ENCODE measurements at places on chromosomes 16 and 17.

DNA sequence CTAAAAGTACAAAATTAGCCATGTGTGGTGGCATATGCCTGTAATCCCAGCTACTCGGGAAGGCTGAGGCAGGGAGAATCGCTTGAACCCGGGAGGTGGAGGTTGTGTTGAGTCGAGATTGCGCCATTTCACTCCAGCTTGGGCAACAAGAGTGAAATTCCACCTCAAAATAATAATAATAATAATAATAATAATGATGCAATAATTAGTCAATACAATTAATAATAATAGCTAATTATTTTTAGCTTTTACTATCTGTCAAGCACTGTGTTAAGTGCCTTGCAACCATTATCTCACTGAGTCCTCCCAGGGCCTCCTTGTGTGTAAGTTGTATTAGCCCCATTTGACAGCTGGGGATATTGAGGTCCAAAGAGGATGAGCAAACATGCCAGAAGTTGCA, 14.3 kb upstream of the HS3ST3A1 start:
- no peak for DNase-seq

- DNase-seq, result no peak
These were observed 61.7 kb downstream of the KCNJ2 start for GRCh38 chr17:70230850-70231640.

GRCh38 chr17:69451416-69452394, 37.2 kb downstream of the MAP2K6 start:
- DNase-seq, result no peak

DNA sequence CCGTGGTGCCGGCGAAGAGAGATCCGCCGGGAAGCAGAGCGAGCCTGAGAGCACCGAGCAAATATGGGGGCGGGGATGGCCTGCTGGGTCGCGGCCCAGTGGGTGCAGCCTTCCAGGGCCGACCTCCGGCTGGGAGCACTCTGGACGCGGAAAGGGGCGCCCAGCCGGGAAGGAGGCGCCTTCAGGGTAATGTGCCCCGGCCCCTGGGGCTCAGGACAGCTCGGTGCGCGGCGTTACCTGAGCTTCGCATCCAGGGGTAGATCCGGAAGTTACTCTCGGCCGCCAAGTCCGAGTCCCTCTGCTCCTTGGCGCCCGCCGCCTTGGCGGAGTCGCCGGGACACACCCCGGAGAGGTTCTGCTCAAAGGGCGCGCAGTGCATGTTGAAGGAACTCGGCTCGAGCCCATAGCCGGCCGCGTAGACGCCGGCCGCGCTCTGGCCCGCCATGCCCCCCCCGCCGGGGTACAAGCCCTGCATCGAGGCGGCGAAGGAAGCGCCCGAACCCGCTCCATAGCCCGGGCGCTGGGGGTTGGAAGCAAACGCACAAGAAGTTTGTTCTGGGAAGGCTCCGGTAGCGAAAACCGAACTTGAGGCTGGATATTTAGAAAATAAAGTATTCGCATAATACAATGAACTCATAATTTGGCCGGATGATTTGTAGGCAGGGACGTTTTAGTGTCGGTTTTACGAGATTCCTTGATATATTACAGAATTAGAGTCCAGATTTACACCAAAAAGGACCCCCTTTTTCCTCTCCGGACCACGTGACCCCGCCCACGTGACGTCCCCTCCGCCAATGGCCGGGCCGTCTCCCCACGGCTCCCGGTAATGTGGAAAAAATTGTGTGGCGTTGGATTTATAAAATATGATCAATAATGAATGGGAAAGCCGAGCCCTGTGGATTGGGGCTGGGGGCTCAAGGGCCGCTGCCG, at the start of gene HOXB7:
TSS of gene HOXB7 (minus strand) at position 736 of the 930 bp plus-strand sequence. CDS start at position 637, 99 bp downstream.
- peak; percentile 86 for DNase-seq

GRCh38 chr17:60671482-60671881, 6.2 kb upstream of the BCAS3 start:
- no peak for DNase-seq

GRCh38 chr16:27408012-27408601, 6.1 kb downstream of the IL21R start:
- no peak for DNase-seq

- DNase-seq, result peak; percentile 90
These were observed at the start of gene RAD51C for GRCh38 chr17:58692239-58693055. RAD51C (plus strand) TSS chr17:58692602; CDS start chr17:58692644, 42 bp downstream.

GRCh38 chr17:7855660-7856010, 769 bp downstream of the TMEM88 start:
- no peak for DNase-seq

GRCh38 chr17:8766731-8767130, 8.4 kb upstream of the SPDYE4 start:
- DNase-seq, result no peak

DNA sequence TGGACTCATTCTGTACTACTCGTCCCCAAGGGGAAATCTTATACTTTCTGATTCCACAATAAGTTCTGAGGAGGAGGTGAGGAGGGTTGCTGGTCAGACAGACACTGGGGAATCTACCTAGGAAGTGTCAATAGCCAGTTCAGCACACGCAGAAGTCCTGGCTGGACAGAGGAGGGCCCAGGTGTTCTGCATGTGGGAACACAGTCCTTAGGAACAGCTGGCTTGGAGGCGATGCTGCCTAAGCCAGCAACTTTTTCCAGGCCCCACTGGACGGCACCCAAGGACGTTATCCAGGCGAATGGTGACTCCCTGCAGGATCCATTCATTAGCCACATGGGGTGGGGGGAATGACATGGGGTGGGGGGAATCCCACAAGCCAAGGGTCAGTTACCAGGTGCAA, 29.9 kb upstream of the WFIKKN2 start:
- no peak for DNase-seq

All from NCI-H1417 (cell line).